ENCODE measurements at places on chromosomes 12 and 14. TPM values are rescaled to one million over a fixed set of nuclear protein-coding genes. Genes with fewer than 3 reads are reported as not detected.

Gene ADAM20
- 0.88 TPM for total RNA-seq

DNA sequence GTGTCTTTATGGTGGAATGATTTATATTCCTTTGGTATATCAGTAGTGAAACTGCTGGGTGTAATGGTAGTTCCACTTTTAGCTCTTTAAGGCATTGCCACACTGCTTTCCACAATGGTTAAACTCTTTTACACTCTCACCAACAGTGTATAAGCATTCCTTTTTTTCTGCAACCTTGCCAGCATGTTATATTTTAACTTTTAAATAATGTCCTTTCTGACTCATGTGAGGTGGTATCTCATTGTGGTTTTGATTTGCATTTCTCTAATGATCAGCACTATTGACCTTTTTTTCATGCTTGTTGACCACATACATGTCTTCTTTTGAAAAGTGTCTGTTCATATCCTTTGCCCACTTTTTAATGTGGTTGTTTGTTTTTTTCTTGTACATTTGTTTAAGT is 142.5 kb downstream of the MSRB3 start:
- no peak for DNase-seq

GRCh38 chr14:36604757-36605505 is 22.5 kb upstream of the NKX2-8 start:
- DNase-seq = peak; percentile 86

GRCh38 chr12:10501030-10501429 is 4.7 kb upstream of the EIF2S3B start:
- DNase-seq = peak; percentile 38

Gene HVCN1
- 3.2 TPM for total RNA-seq

- DNase-seq = peak; percentile 7
Observed at GRCh38 chr14:59630288-59630963, 53.8 kb upstream of the CCDC175 start.

Gene SLC5A8
- total RNA-seq = not detected

GRCh38 chr12:122473543-122474323 is 27.0 kb downstream of the ZCCHC8 start:
- DNase-seq = peak; percentile 24

Data from myocyte (in vitro differentiated cells).